ENCODE measurements at places on chromosomes 7 and 10. TPM values are rescaled to one million over a fixed set of nuclear protein-coding genes. Genes with fewer than 3 reads are reported as not detected.

LIPJ gene
- not detected for total RNA-seq

CDC14C gene
- 0.03 TPM for total RNA-seq

HMX3 gene
- 0.08 TPM for total RNA-seq

HIPK2 gene
- 39.9 TPM for total RNA-seq

TMEM139 gene
- total RNA-seq: 1.2 TPM

PGAM2 gene
- not detected for total RNA-seq

CRPPA gene
- 0.65 TPM for total RNA-seq

ARMH3 gene
- 12.1 TPM for total RNA-seq

FEZF1 gene
- not detected for total RNA-seq

TMEM270 gene
- total RNA-seq: 0.17 TPM

GBX1 gene
- total RNA-seq: not detected

KCNH2 gene
- total RNA-seq: 5.7 TPM

AKR1C8 gene
- total RNA-seq: not detected
